ENCODE measurements at places on chromosomes 1 and 21.

- DNase-seq, result no peak
Measured at GRCh38 chr1:81505831-81506230, 294.9 kb upstream of the ADGRL2 start.

DNA sequence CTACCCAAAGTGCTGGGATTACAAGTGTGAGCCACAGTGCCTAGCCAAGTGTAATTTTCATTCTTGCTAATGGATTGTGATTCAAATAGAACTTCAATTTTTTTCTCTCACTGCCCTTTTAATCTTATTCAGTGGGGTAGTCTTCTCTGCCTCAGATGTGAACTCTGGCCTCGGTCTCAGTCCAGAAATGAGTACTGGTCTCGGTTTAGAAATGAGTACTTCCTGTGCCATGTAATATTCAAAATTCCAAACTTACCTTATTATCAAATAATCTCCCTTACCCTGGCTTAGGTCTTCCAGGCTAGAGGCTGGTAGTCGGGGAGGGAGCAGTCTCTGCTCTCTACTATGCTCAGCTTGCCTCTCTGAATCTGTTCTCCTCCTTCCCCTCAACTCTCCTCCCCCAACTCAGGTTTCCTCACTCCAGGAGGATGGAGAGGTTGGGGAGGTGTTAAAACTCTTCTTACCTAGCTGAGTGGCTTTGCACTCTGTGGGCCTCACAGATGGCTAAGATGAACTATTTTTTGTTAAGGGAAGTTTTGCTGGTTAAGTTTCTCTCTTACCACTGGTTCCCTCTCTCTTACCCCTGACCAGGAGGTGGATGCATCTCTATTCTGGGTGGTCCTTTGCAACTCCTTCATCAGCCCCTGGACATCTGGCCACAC, 4.8 kb upstream of the SLAMF9 start:
- DNase-seq, result no peak

DNA sequence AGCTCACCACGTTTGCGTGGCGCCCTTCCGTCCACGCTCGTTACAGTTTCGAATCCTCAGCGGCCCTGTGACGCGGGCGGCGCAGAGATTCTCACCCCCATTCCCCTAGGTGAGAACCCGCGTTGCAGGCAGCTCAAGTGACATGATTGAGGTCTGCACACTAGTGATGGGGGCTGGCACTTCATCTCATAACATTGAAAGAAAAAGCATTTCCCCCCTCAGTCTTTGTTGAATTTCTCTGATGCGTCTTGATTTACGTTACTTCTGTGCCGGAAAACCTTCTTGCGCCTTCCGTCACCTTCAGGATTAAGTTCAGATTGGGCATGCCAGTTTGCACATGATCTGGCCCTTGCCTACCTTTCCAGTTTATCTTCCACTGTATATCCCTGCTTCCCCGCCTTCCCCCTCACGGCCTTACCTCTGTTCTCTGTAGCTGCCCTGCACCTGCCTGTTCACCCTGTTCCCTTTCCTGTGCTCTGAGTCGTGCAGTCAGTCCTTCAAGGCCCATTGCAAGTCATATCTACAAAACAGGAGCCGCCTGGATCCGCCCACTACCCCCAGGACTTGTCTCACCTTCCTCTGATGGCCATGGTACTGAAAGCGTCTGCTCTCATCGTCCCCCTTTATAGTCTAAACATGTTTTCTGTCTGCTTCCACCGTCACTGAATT, 1.1 kb downstream of the CTPS1 start:
- peak; percentile 18 for DNase-seq

DNA sequence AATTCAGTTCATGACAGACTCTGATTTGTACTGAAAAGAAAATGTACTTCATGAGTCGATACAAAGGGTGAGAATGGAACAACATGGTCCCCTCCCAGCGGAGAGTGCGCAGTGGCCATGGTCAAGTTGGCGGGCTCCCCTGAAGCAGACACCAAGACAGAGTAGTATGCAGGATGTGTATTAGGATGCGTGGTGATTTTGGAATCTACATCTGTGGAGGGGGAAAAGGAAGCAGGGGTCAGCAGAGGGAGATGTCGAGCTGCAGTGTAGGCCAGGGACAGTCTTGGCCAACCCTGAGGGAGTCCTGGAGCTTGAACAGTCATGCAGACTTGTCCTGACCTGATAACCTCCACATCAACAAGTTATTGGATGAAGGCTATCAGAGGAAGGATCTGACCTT, 481.0 kb downstream of the OMA1 start:
- DNase-seq, result no peak

- DNase-seq, result no peak
Measured at GRCh38 chr21:33699277-33699676, 57.0 kb downstream of the ITSN1 start.

GRCh38 chr1:105337420-105337819, 1587.7 kb downstream of the AMY1C start:
- no peak for DNase-seq

DNA sequence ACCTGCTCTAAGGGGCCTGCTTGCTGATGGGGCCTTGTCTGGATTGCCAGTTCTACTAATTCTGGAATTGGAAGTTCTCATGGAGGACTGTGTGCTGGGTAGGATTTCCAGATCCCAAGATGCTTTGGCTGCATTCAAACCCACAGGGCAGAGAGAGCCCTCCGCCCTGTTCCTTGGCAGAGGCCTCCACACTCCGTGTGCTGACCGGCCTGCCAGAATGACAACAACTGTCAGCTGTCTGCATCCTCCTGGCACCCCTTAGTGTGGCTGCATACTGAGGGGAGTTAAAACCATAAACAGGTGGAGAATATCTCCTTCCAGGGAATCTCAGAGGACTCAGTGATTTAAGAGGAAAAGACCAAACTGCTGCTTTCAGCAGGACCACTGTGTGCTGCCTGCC, 60.7 kb downstream of the ADARB1 start:
- no peak for DNase-seq

DNA sequence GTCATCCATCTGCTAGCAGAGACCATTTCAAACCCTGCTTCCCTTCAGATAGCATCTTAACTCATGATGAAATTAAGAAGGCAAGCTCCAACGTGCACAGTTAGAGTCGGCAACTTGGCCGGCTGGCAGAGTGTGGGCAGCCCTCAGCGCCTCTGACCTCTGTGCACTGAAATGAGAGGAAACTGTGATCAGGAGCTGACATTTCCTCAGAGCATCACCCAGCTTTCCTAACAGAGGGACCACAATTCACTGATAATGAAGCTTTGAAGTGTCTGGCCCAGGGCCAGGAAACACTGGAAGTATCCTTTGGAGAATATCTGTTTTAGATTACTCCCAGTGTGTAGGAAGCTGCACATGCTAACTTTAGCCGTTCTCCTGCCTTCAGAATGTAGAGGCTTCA, 145.0 kb upstream of the ZC3H11B start:
- no peak for DNase-seq

DNA sequence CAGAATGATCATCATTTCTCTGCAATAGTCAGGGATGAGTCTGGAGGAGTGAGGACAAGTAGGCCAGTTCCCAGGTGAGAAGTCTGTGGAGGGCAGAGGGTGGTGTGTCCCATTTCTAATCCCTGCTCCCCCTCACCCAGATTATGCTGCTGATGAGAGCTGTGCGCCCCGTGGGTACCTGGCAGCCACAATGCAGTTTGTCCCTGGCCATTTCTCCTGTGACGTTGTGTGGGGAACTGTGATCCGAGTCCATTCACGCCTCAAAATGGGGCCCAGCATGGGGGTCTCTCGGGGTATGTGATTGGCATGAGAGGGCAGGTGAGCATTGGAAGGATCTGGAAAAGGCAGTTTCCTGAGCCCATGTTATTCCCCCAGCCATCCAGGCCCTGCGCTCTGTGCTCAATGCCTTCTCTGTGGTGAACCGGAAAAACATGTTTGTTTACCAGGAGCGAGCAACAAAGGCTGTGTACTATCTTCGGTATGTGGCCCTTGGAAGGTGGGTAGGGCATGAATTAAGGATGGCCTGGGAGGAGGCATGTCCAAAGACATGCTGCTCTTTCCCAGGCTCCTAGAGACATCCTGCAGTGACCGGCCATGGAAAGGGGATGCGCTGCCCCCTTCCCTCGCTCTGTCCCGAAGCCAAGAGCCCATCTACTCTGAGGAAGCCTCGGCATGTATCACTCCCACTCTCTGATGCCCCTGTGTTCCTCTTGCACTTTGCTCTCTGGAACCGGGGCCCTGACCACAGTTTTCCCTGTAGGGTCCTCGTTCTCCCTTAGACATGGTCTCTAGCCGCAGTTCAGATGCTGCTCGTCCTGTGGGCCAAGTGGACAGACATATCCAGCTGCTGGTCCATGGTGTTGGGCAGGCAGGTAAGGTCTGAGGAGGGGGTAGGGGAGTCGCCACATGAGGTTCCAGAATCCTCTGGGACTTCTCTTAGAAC, 16.4 kb downstream of the HYI start:
- DNase-seq, result no peak

GRCh38 chr1:65691152-65691900, 101.4 kb upstream of the PDE4B start:
- DNase-seq, result no peak

DNA sequence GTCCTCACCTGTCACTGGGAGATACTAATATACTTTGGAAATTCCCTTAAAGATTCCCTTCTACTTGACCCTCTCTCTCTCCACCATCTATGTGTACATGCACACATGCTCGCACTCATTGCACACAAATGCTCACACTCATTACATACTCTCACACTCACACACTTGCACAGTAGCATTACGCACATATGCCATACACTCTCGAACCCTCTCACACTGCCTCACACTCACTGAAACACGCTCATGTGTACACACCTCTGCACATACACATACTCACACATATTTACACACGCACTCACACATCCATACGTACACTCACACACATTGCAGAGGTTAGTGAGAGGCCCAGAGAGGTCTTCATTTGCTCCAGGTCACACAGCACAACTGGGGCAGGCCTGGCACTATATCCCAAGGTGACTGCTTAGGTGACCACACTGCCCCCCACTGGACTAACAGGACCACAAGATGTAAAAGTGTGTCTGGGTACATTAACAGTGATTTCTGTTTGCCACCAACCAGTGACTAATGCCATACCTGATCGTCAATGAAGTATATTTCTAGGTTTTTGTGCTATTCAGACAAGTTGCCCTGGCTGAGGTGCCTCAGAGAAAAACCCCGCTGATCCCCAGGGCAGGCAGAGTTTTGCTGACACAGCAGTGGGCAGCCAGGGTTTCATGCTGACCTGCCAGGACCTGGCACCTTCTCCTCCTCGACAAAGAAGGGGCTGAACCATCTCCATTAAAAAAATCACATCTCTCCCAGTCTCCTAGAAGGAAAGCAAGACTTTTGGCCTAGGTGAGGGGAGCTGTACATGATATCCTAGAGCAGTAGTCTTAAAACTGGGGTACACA, 28.5 kb upstream of the CAMK1G start:
- no peak for DNase-seq

DNA sequence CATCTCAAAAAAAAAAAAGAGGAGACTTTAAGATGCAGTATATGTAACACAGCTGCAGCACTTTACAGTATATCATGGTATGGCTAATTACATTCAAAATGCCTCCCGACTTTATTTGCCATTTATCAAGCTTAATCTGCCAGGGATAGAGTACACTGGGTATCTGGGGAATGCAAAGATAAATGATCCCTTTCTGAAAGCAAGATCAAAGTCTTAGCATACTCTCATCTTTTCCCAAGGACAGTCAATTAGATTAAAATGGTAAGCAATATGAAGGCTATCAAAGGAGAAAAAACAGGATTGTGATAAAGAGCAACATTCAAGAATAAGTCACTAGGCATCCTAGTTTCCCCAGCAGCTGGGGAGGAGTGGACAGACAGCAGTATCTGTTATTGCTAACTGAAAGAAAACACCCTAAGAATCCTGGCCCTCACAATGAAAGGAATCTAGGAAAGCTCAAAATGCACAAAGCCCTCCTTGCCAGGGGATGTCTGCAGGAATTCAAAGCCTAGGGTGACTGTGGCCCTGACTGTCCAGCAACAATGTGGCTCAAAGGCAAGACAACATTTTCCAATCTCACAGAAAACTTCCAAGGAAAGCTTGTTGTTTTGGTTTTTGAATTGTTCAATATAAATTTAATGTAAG, 56.7 kb upstream of the RAP1GAP start:
- no peak for DNase-seq

DNA sequence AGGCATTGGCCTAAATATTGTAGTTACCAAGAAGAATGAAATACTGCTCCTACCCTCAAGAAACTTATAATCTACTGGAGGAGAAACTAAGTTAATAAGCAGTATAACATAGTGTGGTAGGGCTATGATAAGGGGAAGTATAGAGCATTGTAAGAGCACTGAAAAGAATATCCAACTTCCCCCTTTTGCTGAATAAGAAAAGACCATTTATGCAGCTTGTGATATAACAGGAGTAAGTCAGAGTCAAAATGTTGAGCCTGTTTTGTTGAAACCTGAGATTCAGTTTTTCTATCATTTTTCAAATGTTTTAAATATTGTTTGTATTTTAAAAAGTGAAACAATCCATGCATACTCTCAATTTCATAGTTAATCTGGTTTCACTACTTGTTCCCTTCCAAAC, 48.3 kb upstream of the FCRL4 start:
- no peak for DNase-seq

- DNase-seq, result no peak
Measured at GRCh38 chr1:170461291-170461747, 70.6 kb upstream of the GORAB start.

DNA sequence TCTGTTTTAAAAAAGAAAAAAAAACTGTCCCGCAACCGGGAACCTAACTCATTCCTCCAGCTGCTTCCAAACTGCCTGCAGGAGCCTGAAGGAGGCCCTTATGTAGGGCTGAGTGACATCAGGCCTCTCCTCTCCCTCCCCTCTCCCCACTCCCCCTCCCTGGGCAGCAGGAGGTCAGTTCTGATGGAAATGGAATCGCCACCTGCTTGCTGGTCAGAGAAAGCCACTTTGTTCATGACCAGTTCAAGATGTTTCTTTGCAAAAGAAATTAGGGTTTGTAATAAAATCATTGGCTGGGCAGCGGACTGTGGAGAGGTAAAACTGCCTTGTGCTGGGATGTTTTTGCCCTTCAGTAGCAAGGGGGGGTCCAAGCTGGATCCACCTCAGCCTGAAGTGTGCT, at the start of gene MAP1LC3C:
MAP1LC3C (minus strand) TSS at position 73 of the 400 bp plus-strand sequence. CDS start 90 bp downstream, outside the sequence.
- DNase-seq, result no peak

DNA sequence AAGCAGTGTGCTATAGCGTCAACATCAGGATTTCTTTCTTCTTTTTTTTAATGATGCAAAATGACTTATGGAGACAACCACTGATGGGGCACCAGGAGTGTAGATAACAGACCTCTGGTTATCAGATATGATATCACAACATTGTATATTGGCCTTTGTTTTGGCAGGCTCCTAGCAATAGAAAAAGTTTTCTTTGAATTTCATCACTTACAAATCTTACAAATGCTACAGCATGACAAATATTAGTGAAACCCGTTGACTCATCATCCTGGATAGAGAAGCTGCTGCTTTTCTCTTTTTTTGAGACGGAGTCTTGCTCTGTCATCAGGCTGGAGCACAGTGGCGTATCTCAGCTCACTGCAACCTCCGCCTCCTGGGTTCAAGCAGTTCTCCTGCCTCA, 92.9 kb downstream of the LTN1 start:
- DNase-seq, result no peak

DNA sequence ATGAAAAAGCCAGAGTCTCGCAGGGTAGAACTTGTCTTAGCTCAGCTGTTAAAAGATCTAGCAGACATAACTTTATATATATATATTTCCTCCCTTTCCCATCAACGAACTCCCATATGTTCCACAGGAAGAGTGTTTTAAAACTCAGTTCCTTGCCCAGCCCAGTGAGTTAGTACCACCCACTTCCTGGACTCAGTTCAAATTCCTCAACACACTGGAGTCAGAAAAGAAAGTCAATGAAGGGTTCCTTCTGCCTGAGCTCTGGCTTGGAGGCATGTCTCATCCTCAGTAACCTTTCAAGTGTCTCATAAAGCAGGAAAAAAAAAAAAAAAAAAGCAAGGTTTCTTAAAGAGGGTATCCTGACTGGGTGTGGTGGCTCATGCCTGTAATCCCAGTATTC, 15.6 kb downstream of the TPM3 start:
- no peak for DNase-seq

- DNase-seq, result no peak
Measured at GRCh38 chr1:107450899-107451664, 310.2 kb downstream of the NTNG1 start.
